A549 treated with ZK216348 at 1 μM for 4 hours (cell line): ENCODE measurements at places on chromosomes 12 and 14. TPM values are rescaled to one million over a fixed set of nuclear protein-coding genes. Genes with fewer than 3 reads are reported as not detected.

KRT7 gene
- 3,669 to 5,808 TPM (median 4,897 TPM) in 5 replicates for total RNA-seq

WNK1 gene
- total RNA-seq = 56.4 to 103 TPM (median 82.9 TPM) in 5 replicates

TESPA1 gene
- total RNA-seq = not detected in 5 replicates

SLC39A9 gene
- 34.5 to 46.9 TPM (median 38.2 TPM) in 5 replicates for total RNA-seq

SMARCD1 gene
- total RNA-seq = 60.7 to 67.8 TPM (median 63.5 TPM) in 5 replicates

PDE3A gene
- total RNA-seq = 1.8 to 4.4 TPM (median 3.5 TPM) in 5 replicates

RHOJ gene
- total RNA-seq = not detected in 5 replicates

INSM2 gene
- 0.07 TPM in 1 of 5 replicates, not detected in the others for total RNA-seq

ISCU gene
- total RNA-seq = 85.2 to 101 TPM (median 91.7 TPM) in 5 replicates

EPYC gene
- not detected in 5 replicates for total RNA-seq

ARHGAP9 gene
- 0.53 to 1.2 TPM (median 0.91 TPM) in 4 of 5 replicates, not detected in the other for total RNA-seq

PPP4R4 gene
- 0.06 to 0.58 TPM (median 0.37 TPM) in 5 replicates for total RNA-seq

CLBA1 gene
- total RNA-seq = 13.3 to 17.7 TPM (median 17.1 TPM) in 5 replicates

ACIN1 gene
- total RNA-seq = 101 to 111 TPM (median 107 TPM) in 5 replicates

IFI27 gene
- 0.70 to 1.6 TPM (median 1.2 TPM) in 5 replicates for total RNA-seq

RDH5 gene
- total RNA-seq = 1.3 to 3.7 TPM (median 2.9 TPM) in 5 replicates

TBK1 gene
- 16.4 to 30.8 TPM (median 23.2 TPM) in 5 replicates for total RNA-seq

TAS2R20 gene
- total RNA-seq = 0.13 to 0.30 TPM (median 0.18 TPM) in 4 of 5 replicates, not detected in the other

C12orf60 gene
- 1.3 to 2.1 TPM (median 1.7 TPM) in 5 replicates for total RNA-seq

RNF31 gene
- 14.7 to 35.4 TPM (median 31.7 TPM) in 5 replicates for total RNA-seq
